SK-N-SH (cell line): ENCODE measurements at places on chromosomes 13 and 19.
A peak's percentile ranks its signal among the peaks of the same experiment; 100 is the strongest.

DNA sequence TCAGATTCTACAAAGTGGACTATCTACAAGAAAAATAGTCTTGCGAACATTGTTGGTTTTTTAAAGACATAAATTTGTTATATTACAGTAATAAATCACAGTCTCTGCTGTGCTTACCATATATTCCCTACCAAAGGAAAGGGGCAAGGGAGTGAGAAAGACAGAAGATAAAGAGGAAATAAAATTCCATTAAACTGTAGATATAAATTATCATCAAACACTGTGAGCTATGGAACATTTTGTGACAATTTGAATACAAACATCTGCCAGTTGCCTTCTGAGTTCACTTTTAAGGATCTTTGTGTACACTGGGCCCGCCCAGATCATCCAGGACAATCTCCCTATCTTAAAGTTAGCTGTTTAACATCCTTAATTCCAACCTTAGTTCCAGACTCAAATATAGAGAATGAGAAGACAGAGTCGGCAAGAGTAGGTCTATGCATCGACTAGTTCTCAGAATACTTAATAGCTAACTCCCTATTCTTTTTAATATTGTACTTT, 122.8 kb downstream of the NUFIP1 start:
- no peaks in the 10 kb centered on the region for H3K4me1 ChIP-seq
- no peak overlapping the region for H3K4me3 ChIP-seq
- no peaks in the 10 kb centered on the region for H3K27me3 ChIP-seq
- H3K36me3 ChIP-seq: no peaks in the 10 kb centered on the region
- DNase-seq: no peak
- no peak overlapping the region for H3K27ac ChIP-seq

DNA sequence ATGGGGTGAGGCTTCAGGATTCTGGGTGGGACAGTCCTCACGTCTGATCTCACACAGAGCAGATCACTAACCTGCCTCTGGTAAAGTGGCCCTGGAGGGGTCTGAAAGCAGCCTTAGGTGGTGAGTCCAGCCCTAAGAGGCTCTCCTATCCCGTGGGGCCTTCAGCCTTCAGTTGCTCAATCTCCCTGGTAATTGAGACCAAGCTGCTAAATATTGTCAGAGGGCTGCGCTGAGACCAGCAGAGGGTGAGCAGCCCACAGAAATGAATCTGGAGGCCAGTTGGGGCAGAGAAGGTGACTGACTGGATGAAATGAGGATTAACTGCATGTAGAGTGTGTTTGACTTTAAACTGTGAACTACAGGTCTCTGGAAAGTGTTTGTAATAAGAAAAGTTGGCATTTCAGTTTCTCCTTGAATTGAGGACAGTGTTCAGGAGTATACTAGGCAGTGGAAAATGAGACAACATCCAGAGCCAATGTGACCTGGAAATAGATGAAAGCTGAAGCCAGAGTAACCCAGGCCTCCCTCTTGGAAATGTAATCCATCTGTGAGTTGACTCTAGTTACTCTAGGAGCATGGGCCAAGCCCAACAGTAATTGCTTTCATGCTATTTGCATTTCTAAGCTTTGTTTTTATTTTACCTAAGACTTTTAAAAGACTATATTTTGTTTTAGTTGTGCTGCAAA, 14.3 kb upstream of the HSPH1 start:
- H3K4me1 ChIP-seq: no peaks in the 10 kb centered on the region
- no peak for DNase-seq
- no peak overlapping the region for H3K27ac ChIP-seq
- H3K27me3 ChIP-seq: no peaks in the 10 kb centered on the region
- no peak overlapping the region for H3K4me3 ChIP-seq
- no peaks in the 10 kb centered on the region for H3K36me3 ChIP-seq

DNA sequence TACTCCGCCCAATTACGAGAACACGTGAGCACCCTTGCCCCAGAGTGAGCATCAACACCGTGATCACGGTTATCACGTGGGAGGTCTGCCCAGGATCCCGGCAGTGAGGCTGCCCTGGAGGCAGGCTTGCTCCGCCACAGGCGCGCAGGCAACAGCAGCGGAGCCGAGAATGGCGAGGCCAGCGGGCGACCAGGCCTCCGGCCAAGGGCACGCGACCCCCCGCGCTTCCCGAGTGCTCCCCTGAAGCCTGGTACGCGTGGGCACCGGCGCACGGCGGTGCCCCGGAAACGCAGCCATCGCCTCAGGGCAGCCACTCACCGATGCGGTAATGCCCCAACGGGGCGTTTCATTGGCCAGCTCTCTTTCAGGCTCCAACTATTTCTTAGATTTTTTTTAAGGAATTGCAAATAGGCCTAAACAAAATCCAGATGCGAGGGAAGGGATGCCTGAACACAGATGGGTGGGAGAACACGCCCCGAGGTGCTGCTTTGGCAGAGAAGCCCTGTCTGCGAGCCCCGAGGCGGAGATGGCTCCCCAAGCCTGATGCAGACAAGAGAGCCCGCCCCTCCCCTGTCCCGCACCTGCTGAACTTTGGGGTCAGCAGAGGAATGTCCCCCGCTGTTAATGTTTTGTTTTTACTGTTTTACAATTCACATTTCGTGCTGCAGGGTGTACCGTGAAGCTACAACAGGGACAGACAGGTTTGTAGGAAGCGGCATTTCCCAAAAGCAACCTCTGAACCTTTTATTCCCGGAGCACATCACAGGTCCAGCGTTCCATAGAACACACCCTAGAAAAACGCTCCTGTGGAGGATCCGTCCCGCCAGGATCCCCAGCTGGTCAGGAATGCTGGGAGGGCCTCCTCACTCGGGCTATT, 132.7 kb downstream of the ZDHHC20 start:
- no peak overlapping the region for H3K4me3 ChIP-seq
- H3K4me1 ChIP-seq: peaks cover 6% of the 10 kb centered on the region; the same call in 1 of the 2 replicates
- peak; percentile 70 for DNase-seq
- H3K36me3 ChIP-seq: no peaks in the 10 kb centered on the region

- H3K27me3 ChIP-seq: no peaks in the 10 kb centered on the region
- no peak overlapping the region for H3K4me3 ChIP-seq
- H3K36me3 ChIP-seq: no peaks in the 10 kb centered on the region
- H3K4me1 ChIP-seq: no peaks in the 10 kb centered on the region
These were observed 279.1 kb downstream of the FGF9 start for GRCh38 chr13:21949818-21950429.

GRCh38 chr13:59425211-59425741, 738.5 kb downstream of the DIAPH3 start:
- no peaks in the 10 kb centered on the region for H3K36me3 ChIP-seq
- DNase-seq: no peak
- no peaks in the 10 kb centered on the region for H3K27me3 ChIP-seq
- no peak overlapping the region for H3K4me3 ChIP-seq
- peaks cover 10% of the 10 kb centered on the region; the same call in 1 of the 2 replicates for H3K4me1 ChIP-seq

GRCh38 chr13:66585669-66586203, 644.4 kb downstream of the PCDH9 start:
- H3K4me3 ChIP-seq: no peak overlapping the region
- no peaks in the 10 kb centered on the region for H3K4me1 ChIP-seq
- H3K27me3 ChIP-seq: no peaks in the 10 kb centered on the region

DNA sequence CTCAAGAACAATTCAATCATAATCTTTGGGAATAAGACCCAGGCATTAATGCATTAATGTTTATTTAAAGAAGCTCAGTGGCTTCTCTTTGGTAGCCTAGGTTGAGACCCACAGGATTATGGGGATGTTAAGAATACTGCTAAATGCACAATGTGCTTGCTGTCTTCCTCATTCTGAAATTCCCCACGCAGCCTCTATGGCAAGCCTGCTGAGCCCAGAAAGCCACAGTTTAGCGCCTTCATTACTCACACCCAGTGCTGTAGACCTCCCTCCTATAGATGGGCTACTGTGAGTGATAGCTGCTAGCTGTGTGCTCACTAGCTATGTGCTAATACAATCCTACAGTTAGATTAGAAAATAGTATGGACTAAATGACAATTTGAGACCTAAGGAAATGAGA, 90.6 kb downstream of the TNFSF13B start:
- no peak overlapping the region for H3K4me3 ChIP-seq
- H3K4me1 ChIP-seq: no peaks in the 10 kb centered on the region
- H3K36me3 ChIP-seq: no peaks in the 10 kb centered on the region
- DNase-seq: no peak
- no peaks in the 10 kb centered on the region for H3K27me3 ChIP-seq

DNA sequence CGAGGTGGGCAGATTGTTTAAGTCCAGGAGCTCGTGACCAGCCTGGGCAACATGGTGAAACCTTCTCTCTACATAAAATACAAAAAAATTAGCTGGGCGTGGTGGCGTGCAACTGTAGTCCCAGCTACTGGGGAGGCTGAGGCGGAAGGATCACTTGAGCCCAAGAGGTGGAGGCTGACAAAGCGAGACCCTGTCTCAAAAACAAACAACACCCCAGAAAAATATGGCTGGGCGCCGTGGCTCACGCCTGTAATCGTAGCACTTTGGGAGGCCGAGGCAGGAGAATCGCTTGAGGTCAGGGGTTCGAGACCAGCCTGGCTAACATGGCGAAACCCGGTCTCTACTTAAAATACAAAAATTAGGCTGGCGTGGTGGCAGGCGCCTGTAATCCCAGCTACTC, 3.4 kb upstream of the HNRNPL start:
- H3K4me1 ChIP-seq: 0 out of 2 replicates have a peak, but pooled peaks cover 8% of the 10 kb centered on the region
- no peaks in the 10 kb centered on the region for H3K27me3 ChIP-seq
- H3K27ac ChIP-seq: peak overlapping the region; percentile 95
- DNase-seq: no peak
- H3K36me3 ChIP-seq: no peaks in the 10 kb centered on the region
- H3K4me3 ChIP-seq: peak overlapping the region; percentile 64; the same call in 1 of the 2 replicates

DNA sequence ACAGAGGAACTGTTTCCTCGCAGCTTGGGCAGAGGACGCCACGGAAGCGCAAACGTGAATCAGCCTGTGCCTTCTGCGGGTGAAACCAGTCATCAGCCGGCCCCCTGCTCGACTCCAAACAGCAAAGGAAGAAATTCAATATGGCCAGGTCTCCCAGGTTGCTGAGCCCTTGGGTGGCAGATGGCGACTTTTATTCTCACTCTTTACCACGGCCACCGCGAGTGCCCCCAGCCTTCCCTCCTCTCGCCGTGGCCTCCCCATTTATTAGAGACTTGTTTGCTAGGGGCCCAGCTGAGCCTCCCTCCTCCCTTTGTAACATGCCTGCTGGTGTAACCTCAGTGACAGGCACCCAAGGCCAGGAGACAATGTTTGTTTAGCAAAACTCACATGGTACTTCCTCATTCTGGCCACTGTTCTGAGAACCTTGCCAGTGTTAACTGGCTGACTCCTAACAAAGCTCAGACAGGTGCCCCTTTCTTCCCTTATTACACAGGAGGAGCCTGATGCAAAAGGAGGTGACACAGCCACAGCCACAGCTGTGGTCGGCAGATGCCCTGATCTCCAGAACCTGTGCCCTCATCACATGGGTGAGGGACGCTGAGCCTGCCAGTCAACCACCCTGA, 5.8 kb downstream of the RAB20 start:
- no peak overlapping the region for H3K27ac ChIP-seq
- H3K4me3 ChIP-seq: no peak overlapping the region
- no peaks in the 10 kb centered on the region for H3K27me3 ChIP-seq
- DNase-seq: no peak

DNA sequence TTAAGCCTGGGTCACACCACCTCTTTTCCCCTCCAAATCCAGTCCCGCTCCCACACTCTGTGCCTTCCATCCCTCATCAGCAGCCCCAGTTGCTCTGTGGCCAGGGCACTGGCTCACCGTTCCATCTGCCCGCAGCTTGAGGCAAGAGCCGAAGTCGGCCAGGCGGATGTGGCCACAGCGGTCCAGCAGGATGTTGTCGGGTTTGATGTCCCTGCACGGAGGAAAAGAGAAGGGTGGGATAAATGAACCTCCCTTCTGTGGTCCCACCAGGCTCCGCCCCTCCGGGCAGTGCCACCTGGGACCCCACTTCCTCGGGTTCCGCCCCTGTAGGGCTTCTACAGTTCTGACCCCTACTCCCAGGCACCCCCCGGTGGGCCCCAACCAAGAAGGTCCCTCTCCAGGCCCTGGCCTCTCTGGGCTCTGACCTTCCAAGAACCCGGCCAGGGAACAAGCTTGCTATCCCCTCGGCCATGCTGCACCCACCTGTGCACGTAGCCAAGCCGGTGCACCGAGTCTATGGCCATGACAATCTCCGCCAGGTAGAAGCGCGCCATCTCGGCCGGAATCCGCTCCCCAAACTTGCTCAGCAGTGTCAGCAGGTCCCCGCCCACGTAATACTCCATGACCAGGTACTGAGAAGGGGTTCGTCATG, 4.2 kb downstream of the DMPK start:
- H3K4me3 ChIP-seq: no peak overlapping the region
- DNase-seq: no peak
- no peaks in the 10 kb centered on the region for H3K27me3 ChIP-seq
- peaks cover 39% of the 10 kb centered on the region; the same call in 1 of the 2 replicates for H3K36me3 ChIP-seq
- peaks cover 23% of the 10 kb centered on the region; the same call in 1 of the 2 replicates for H3K4me1 ChIP-seq
- H3K27ac ChIP-seq: no peak overlapping the region

DNA sequence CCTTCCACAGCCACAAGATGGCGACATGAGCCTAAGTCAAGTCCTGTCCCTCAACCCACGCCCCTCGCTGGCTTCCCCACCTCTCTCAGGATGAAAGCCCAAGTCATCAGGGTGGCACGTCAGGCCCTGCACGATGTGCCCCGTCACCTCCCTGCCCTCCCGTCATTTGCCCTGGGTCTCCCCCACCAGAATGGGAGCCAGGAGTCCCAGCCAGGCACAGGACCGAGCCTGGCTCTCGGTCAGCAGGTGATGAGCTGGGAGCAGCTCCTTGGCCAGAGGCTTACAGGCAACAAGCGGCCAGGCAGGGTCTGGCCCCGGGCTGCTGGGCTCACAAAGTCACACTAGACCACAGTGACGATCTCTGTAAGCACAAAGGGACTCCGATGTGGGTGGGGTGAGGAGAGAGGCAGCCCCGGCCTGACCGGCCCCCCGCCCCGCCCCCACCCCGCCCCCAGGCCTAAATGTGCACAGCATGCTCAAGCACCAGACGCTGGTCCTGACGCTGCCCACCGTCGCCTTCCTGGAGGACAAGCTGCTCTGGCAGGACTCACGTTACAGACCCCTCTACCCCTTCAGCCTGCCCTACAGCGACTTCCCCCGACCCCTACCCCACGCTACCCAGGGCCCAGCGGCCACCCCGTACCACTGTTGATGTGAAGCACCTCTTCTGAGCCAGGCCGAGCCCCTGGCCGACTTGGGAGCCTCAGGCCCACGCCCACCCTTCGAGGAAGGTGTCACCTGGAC, 7.3 kb downstream of the MRPL4 start:
- DNase-seq: peak; percentile 88
- H3K4me1 ChIP-seq: no peaks in the 10 kb centered on the region; the same call in 1 of the 2 replicates
- H3K27me3 ChIP-seq: no peaks in the 10 kb centered on the region
- H3K27ac ChIP-seq: no peak overlapping the region
- peaks cover 6% of the 10 kb centered on the region for H3K36me3 ChIP-seq

- peaks cover 11% of the 10 kb centered on the region; the same call in 1 of the 2 replicates for H3K4me1 ChIP-seq
- H3K36me3 ChIP-seq: no peaks in the 10 kb centered on the region
- no peak overlapping the region for H3K27ac ChIP-seq
- no peak overlapping the region for H3K4me3 ChIP-seq
- DNase-seq: no peak
- no peaks in the 10 kb centered on the region for H3K27me3 ChIP-seq
These were observed 1.1 kb upstream of the NDFIP2 start for GRCh38 chr13:79479882-79480281.

GRCh38 chr13:102944821-102945220, 99.0 kb downstream of the ERCC5 start:
- no peaks in the 10 kb centered on the region for H3K27me3 ChIP-seq
- no peaks in the 10 kb centered on the region for H3K4me1 ChIP-seq
- H3K4me3 ChIP-seq: no peak overlapping the region
- H3K27ac ChIP-seq: no peak overlapping the region
